ENCODE measurements at places on chromosomes 3 and 15.
A peak's percentile ranks its signal among the peaks of the same experiment; 100 is the strongest.

- no peak for DNase-seq
These were observed 409.0 kb upstream of the KCNMB2 start for GRCh38 chr3:178127221-178127620.

DNA sequence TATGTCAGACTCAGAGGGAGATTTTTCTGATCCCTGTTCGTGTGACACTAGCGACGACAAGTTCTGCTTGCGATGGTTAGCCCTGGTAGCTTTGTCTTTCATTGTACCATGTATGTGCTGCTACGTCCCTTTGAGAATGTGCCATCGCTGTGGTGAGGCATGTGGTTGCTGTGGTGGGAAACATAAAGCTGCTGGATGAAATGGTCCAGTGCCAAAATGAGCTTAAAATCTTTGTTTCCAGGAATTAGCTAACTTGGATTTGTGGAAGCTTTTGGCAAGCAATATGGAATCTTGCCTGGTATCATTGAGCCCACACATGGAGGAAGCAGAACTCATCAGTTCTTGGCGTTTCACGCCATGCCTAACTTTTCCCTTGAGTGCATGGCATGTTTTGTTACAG lies 98.8 kb downstream of the SPRED1 start:
- no peak for DNase-seq

- peak; percentile 66 for DNase-seq
These were observed 20.3 kb upstream of the CSPG4 start for GRCh38 chr15:75732809-75733451.

GRCh38 chr3:184325715-184326369 lies 11.4 kb downstream of the EIF4G1 start:
- no peak for DNase-seq

GRCh38 chr3:185353225-185353624 lies 9.7 kb upstream of the MAP3K13 start:
- no peak for DNase-seq
